ENCODE measurements at places on chromosomes 4 and X.

DNA sequence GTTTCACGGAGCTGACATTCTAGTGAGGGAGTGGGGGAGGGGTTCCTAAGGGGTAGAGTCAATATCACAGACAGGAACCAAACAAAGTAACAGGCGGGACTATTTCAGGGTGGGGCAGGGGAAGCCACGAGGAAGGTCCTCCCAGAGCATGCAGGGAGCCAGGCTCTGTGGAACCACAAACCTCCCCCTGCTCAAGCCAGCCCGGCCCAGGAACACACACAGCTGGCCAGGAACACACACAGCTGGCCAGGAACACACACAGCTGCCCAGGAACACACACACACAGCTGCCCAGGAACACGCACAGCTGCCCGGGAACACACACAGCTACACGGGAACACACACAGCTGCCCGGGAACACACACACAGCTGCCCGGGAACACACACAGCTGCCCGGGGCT, 24.8 kb downstream of the EVC2 start:
- DNase-seq = no peak

DNA sequence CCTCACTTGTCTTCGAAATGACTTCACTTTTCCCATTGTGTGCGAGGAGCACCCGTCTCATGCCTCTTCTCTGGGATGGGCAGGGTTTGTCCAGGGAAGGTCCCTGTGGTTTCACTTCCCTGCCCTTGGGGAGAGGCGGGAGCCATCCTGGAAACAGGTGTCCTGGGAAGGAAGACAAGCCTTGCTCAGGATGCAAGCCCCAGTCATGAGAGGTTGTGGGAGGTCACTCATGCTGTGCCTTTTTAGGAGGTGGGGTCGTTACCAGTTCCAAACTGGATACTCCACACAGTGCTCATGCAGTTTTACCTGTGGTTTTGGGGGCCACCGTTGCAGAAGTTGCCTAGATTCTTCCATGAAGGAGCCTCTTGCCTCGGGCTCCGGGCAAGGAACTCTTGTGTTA, 3.8 kb downstream of the RGS12 start:
- DNase-seq = no peak

- no peak for DNase-seq
Measured at GRCh38 chrX:30939928-30940327, 50.9 kb upstream of the TAB3 start.

GRCh38 chr4:172125443-172125842, 312.2 kb downstream of the GALNTL6 start:
- DNase-seq = no peak

GRCh38 chrX:130628516-130628915, 226.7 kb downstream of the RBMX2 start:
- DNase-seq = no peak

- peak; percentile 51 for DNase-seq
Measured at GRCh38 chrX:49058794-49059193, at the start of gene CCDC120. CCDC120 (plus strand) TSS chrX:49058999; CDS start chrX:49062042, 3,043 bp downstream.

- DNase-seq = no peak
Measured at GRCh38 chr4:184153781-184154180, 63.9 kb downstream of the ENPP6 start.

DNA sequence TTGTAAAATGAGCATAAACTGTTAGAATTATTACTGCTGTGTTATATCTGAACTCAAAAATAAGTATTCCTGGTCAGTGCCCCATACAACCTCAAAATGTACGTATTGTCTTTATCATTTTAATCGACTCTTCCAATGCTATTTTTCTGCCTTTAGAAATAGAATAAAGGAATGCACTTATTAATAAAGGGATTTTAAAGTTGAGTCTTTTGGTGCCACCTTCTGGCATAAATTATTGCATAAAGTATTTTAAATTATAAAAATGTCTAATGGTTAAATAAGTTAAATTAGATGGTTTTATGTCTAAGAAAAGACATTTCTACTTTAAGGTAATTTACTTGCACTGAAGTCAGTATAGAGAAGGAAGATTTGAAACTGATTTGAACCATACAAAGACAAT, 424.0 kb upstream of the NDST4 start:
- DNase-seq = no peak

GRCh38 chr4:17787315-17787714, 5.9 kb upstream of the FAM184B start:
- no peak for DNase-seq

DNA sequence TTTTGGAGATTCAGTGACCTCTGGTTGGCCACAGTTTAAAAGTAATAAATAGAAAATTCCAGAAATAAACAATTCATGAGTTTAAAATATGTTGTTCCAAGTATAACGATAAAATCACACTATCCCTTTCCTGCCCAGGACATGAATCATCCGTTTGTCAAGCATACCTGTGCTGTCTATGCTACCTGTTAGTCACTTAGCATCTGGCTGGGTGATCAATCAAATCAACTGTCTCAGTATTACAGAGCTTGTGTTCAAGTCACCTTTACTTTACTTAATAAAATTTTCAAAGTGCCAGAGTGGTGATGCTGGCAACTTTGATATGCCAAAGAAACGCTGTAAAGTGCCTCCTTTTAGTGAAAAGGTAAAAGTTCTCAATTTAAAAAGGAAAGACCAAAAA, 979.5 kb upstream of the NDST4 start:
- DNase-seq = no peak

GRCh38 chrX:31603411-31604120, 531.7 kb upstream of the FTHL17 start:
- DNase-seq = no peak

DNA sequence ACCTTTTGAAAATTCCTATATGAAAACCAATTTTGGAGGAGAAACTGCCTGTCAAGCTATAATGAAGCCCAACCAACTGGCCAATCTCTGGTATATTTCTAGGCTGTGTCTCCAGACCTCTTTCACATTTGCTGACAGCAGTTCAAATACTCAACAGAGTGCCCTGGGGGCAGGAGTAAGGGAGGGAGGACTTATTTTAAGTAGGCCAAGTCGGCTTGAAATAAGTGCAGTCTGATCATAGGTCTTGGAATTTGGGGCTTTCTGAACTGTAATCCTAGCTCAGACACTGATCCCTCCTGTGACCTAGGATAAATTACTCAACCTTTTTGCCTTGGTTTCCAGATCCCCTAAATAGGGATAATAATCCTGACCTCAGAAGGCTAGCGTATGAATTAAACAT, 59.4 kb upstream of the SLC7A11 start:
- no peak for DNase-seq

DNA sequence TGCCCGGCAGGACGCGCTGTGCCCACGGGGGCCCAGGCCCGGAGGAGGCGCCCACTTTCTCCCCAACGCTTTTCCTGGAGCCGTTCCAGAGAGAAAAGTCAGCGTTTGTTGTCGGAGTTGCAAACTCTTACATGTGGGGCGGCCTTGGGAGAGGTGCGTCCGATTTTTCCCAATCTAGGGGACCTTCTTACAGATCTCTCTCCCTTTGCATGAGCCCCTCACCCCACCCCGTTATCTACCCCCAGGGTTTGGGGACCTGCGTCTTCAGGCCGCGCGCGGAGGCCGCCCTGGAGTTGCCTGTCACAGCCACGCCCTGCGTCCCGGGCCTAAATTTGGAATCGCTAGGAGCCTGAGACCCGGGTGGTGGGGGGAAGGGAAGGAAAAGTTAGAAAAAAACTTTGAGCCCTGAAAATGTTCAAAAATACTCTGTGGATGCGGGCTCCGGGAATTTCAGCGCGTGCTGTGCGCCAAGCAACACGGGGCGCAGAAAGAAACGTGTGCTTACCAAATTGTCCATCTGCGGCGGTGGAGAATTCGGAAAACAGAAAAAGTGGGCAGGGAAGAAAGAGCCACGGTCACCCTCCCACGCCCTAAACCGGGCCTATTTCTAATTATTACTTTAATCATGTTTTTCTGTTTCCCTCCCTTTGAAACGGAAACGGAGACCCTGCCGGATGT, 587 bp downstream of the CD99 start:
- DNase-seq = peak; percentile 75

- DNase-seq = no peak
Measured at GRCh38 chrX:10444204-10444603, 176.2 kb downstream of the MID1 start.

DNA sequence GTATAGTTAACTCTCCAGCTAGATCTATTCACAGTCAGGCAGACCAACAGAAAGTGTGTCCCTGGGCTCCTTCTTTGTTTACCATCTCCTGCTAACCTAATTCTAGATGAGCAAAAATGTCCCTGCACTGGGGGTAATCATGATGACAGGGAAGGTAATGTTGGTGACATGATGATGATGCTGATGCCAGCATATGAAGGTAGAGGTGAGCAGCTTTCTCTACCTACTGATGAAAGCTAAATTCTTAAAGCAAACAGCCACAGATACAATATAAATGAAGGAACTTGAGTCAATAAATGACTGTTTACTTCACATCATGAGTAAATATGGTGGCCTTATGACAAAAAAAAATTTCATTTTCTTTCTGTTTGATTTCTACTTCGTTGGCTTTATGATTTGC, 78.5 kb downstream of the NKX6-1 start:
- no peak for DNase-seq

- DNase-seq = no peak
Measured at GRCh38 chrX:150409486-150409885, 46.4 kb downstream of the MAMLD1 start.

DNA sequence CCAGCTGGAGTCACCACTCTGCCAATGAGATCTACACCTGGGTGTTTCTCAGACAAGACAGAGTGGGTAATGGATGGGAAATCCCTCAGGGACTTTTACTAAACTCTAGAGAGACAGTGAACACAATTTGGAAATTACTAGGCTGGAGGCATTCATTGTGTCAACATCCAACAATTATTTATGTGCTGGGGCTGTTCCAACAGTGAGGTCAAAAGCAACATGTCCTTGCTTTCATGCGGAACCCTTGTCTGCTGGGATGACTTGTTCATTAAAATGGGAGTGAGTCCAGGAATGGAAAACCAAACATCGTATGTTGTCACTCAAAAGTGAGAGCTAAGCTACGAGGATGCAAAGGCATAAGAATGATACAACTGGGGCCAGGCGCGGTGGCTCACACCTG, 54.0 kb downstream of the DRD5 start:
- no peak for DNase-seq

DNA sequence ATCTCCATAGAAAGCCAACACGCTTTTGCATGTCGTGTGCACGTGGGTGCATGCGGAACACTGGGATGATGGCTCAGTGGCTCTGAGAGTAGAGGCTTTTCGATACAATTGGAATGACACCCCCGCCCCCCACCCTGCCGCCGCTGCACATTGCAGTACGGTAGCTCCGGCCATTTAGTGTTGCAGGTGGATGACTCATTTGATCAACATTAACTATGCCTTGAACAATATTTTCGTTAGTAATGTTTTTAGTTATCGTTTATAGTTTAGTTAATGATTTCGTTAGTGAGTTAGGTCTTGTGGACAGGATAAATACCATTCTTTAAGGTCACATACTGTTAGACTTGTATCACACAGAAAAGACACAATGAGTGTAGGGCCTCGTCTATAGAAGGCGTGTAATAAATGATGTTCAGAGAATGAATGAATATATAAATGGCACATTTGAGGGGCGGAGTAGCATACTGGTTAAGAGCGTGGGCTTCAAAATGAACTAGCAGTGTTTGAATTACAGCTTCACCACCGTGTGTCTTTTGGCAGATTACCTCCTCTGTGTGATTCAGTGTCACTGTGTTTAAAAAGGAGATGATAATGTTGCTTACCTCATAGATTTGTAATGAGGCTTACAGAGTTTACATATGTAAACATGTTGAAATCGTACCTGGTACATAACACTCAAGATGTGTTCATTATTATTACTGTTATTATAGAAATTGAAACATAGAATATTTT, 67.2 kb upstream of the TENM3 start:
- DNase-seq = no peak

DNA sequence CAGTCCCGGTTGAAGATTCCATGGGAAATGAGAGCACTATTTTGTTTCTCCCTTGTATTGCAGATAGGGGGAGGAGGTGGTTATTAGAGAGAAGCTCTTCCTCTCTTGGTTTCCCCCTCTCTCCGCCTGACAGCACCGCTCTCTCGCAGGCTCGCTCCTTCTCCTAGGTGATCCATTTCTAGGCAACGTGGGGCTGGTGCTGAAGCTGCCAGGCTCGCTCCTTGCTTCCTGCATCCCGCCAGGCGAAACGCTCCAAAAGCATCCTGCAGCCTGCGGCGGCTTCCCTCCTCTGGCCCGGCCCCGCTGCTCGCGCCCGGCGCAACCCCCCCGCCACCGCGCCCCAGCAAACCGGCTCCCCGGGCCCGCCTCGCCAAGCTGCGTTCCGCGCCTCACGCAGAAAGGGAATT, at the start of gene GRID2:
Gene GRID2 (plus strand): TSS at position 346 of the 407 bp plus-strand sequence.
- no peak for DNase-seq

GRCh38 chr4:23481566-23481965, 408.3 kb downstream of the PPARGC1A start:
- no peak for DNase-seq

DNA sequence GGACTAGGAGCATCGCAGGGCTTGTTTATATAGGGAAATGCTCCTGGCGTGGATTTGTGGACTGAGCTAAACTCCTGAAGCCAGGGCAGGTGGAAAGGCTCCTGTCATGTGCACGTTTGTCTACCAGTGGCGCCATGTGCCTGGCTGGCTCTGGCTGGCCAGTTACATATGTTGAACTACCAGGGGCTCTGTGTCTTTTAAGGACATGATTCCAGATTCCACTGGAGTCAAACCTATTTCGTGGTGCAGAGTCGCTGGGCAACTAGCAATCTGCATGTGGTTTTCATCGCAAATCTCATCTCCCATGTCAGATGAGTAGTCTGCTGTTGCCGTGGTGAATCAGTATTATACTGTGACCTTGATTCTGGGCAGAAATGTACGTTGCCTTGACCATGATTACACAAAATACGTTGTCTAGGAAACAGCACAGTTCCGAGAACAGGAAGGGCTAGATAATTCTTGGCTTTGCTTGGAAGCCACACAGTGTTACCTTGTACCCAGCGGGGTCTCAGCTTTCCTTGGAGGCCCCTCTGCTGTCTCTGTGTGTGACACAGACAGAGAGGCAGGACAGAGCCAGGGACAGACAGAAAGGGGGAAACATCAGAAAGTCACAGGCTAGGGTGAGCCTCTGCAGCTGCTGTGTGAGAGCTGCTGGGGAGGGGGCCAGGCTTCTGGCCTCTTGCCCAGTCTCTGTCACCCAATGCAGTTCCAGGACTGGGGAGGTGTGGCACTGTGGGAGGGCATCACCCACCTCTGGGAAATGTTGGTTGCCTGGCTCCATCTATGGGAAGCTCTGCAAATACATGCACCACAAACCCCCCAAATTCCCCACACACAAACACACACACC, 19.2 kb downstream of the PNMA6E start:
- no peak for DNase-seq

DNA sequence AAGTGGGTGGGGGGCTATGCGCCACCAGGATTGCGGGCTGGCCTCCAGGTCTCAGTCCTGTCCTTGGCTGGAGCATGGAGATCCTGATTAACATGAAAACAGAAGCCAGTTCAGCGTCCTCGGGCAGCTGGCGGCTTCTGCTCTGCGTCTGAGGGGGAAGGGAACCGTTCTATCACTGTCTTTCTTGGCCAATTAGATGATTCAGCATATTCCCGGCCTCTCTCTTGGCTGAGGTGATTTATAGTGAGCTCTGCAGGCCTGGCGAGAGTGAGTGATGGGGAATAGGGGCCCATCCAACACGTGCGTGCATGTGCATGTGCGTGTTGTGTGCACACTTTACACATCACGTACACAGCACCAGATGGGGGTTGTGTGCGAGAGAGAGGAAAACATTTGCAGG, 145.8 kb upstream of the ATP6AP2 start:
- no peak for DNase-seq

Data from lower lobe of right lung (tissue), 2 donors.